Testis (tissue), 5 donors: ENCODE measurements at places on chromosomes 16 and 17. TPM values are rescaled to one million over a fixed set of nuclear protein-coding genes. Genes with fewer than 3 reads are reported as not detected.

Gene ANKS4B
- 0.12 TPM for total RNA-seq

Gene AXIN2
- 20.2 TPM for total RNA-seq

Gene KRTAP4-6
- not detected for total RNA-seq

Gene WIPI1
- total RNA-seq, result 26.8 TPM
